ENCODE measurements at places on chromosomes 16 and 17.

DNA sequence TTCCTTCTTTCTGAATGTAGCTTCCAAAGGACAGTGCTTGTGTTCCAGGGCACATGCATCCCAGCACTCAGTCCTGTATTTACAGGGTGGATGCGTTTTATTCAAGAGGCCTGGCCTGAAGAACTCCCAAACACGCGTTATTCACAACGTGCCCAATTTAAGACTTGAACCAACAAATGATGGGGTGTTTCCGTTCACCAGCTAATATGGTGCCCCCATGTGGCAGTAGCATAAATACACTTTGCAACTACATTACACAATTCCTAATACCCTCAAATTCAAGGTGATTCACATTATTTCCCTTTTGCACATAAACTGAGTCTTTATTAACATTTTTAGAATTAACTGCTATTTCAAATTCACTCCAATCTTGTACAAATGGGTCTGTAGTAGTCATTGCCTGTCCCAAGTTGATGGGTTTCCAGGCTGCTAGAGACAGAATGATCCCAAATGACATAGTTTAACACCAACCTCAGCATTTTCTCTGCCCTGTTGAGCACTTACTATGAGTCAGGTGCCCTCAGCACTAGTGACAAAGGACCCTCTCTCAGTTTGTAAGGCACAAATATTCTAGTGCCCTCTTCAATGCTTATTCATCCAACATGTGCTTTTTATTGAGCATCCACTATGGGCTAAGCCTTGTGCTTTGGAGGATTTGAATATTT lies 26.9 kb downstream of the HSD17B2 start:
- peak; percentile 63 for DNase-seq

- DNase-seq, result no peak
These were observed 14.4 kb downstream of the METTL9 start for GRCh38 chr16:21613781-21614180.

GRCh38 chr16:11136600-11136999 lies 119.4 kb downstream of the SOCS1 start:
- DNase-seq, result peak; percentile 97

DNA sequence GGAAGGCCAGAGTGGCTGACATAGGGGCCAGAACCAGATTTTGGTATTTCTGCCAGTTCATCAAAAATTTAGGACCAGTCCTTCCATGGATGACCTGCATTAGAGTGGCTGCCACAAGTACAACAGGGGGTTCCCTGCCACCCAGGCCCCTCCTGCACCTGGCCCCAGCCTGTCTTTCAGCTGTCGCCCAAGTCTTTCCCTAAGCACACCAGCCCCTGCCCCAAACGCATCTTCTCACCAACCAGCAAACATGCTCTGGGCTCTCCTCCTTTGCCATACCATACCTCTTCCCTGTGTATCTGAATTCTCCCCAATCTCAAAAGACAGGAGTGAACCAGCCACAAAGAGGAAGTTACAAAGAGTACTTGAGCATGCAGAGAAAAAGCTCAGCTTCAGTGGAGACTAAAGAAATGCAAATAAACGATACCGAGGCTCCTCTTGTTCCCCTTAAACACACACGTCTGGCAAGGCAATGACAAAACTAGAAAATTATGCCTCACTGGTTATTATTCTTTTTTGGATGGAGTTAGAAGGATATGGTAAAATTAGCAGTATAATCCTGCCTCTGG lies 130.6 kb downstream of the DYNLRB2 start:
- DNase-seq, result no peak

- DNase-seq, result no peak
These were observed 22.4 kb downstream of the LSM12 start for GRCh38 chr17:44044071-44044470.

DNA sequence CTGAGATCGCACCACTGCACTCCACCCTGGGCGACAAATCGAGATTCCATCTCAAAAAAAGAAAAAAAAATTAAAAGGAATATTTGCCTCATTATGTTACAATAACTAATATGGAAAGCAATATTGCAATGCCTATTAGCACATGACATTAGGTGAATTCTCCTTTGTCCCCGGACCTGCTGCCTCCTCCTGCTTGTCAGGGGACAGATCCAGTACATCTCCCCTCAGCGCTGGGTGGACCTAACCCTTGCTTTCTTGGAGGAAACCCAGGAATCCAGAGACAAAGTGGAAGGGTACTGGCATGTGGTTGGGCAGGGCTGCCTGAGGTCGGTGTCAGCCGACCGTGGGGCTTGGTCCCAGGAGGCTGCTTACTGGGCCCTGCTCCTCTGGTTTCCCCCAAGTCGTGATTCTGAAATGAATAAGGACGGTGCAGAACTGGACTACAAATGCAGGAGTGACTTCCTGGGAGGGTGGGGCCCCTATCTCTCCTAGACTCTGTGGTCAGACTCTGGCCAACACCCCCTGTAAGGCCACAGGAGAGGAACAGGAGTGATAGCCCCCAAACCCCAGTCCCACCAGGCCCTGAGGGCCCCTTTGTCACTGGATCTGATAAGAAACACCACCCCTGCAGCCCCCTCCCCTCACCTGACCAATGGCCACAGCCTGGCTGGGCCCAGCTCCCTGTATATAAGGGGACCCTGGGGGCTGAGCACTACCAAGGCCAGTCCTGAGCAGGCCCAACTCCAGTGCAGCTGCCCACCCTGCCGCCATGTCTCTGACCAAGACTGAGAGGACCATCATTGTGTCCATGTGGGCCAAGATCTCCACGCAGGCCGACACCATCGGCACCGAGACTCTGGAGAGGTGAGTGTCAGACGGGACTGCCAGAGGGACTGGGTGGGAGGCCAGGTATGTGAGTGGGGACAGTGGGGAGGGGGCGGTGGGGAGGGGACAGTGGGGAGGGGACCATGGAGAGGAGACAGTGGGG lies at the start of gene HBZ:
Gene HBZ, plus strand, starts transcription at position 504 of the 988 bp plus-strand sequence. Its CDS starts 266 bp downstream, at position 770.
- DNase-seq, result no peak

- DNase-seq, result no peak
These were observed 29.5 kb downstream of the KNOP1 start for GRCh38 chr16:19688396-19689024.

- peak; percentile 17 for DNase-seq
These were observed 14.7 kb downstream of the CDH13 start for GRCh38 chr16:82641336-82641984.

DNA sequence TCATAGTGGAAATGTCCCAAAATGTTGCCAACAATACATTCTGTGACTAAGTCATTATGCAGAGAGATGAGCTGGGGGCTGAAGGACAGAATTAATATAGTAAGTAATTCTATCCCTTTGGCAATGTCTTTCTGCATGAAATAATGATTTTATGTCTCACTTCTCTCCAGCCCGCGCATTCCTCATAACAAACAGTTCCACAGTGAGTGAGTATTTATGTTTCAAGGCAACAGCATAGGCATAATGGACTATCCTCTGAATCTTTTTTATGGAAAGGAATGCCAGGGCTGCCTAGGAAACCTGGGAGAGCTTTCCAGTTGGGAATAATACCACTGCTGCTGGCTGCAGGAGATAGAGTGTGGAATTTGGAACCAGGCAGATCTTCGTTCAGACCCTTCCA lies 477.7 kb downstream of the HS3ST4 start:
- no peak for DNase-seq

- peak; percentile 21 for DNase-seq
These were observed 17.2 kb downstream of the CHCT1 start for GRCh38 chr17:60439501-60439900.

GRCh38 chr16:17318238-17318637 lies 152.5 kb downstream of the XYLT1 start:
- no peak for DNase-seq

DNA sequence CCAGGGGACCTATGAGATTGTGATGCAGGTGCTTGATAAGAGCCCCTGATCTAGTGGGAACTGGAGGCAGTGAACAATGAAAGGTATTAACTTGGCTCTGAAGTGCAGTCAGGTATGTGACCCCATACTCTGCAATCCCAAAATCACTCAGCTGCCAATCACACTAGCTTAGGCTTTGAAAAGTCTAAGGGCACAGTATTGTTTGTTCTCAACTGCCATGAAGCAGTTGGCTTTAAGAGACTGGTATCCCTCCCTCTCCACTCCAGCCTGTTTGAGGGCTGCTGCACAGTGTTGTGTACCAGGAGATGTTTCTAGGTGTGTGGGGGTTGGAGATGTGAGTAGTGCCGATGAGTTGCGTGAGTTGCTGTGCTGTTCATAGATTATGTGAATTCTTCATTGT lies 2.4 kb downstream of the YPEL2 start:
- DNase-seq, result peak; percentile 50

GRCh38 chr17:41722231-41722630 lies 10.1 kb downstream of the GAST start:
- DNase-seq, result no peak

DNA sequence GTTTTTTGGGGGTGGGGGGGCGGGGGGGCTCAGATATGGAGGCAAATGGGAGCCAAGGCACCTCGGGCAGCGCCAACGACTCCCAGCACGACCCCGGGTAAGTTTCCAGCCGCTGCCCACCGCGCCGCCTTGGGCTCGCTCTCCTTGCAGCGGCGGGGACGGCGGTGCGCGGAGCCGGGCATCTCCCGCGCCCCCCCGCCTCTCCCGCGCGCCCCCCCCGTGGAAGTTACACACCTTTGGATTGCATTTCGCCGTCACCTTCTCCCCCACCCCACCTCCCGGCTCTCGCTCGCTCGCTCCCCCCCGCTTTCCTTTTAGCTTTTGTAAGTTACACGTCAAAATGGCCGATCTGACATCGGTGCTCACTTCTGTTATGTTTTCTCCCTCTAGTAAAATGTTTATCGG lies 387 bp downstream of the MSI2 start:
- DNase-seq, result peak; percentile 79

- no peak for DNase-seq
These were observed 226.6 kb upstream of the ASIC2 start for GRCh38 chr17:33519692-33520091.

- peak; percentile 75 for DNase-seq
These were observed 5.4 kb upstream of the CEP295NL start for GRCh38 chr17:78908426-78908825.

DNA sequence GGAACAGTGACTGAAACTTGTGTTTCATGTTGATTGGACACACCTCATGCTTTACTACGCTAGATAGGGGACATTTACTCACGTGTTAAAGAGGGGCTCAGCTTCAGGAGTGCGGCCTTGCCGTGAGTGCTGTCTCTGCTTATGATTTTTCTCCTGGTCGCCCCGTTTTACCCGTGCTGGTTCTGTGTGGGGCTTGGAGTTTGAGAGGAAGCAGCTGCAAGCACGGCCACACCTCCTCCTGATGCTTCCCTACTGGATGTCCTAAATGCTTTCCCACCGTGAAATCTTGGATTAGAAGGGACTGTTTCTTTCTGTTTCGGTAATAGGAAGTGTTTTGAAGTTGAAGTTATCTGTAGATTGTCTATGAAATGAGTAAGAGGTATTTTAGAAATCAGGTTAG lies 54.0 kb upstream of the ZNF750 start:
- DNase-seq, result no peak

GRCh38 chr17:80687839-80688238 lies 143.2 kb downstream of the RPTOR start:
- DNase-seq, result no peak

DNA sequence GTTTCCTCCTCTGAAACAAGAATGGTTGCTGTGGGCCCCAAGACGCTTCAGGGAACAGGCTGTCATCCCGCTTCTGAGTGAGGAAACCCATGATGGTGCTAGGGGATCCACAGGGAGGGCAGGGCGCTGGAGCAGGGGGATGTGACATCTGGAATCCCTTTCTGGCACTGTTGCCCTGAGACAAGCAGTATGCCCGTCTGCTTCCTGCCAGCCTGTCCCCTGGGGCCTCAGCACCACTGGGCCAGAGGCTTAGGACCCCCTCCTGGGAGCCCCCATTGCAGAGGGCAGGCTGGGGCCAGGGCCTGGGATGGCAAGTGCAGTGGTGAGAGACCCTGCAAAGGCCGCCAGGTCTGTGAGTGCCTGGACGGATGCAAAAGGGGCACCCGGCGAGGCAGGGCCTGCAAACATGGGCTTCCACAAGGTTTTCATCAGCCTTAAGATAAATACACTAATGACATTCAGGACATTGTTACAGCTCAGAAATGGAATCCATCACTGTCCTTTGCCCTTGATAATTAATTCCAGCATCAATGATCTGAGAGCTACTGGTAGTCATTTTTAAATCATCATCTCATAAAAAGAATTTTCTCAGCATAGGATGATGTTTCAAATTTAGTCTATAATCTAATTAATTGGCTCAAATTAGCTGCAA lies 51.6 kb downstream of the PRMT7 start:
- no peak for DNase-seq

GRCh38 chr16:74070237-74070636 lies 226.4 kb upstream of the PSMD7 start:
- no peak for DNase-seq

GRCh38 chr16:79899316-79899715 lies 298.8 kb upstream of the MAF start:
- no peak for DNase-seq

DNA sequence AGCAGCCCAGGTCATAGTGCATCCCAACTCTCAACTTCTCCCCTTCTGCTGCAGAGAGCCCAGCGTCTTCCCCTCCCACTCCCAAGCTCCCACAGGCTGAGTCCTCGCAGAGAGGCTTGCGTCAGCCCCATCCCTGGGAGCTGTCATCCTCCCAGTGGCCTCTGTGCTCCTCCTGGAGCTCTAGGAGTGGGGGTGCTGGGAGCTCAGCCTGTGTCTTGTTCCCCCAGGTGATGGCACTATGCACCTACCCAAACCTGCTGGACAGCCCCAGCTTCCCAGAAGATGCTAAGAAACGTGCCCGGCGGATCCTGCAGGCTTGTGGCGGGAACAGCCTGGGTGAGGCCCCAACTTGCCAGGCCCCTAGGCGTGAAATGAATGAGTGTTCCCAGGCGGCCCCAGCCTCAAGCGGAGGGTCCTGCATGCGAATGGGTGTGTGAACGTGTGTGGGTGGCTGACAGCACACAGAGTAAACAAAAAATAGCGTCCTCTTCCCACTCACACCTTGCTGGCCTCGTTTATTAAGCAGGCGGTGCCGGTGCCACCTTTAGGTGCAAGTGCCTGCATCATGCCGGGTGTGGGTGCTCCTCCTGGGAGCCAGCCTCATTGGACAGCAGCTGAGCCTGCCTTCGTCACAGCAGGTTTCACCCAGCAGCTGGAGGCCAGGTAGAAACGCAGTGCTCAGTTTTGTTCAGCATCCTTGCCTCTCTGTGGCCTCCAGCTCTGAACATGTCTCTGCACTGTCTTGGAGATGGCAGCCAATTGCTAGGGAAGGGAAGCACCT lies 16.5 kb downstream of the GPT2 start:
- DNase-seq, result no peak

GRCh38 chr16:21702276-21702675 lies 38.5 kb downstream of the OTOA start:
- no peak for DNase-seq

- no peak for DNase-seq
These were observed 70.1 kb downstream of the CMIP start for GRCh38 chr16:81514568-81515258.

GRCh38 chr16:27233731-27234130 lies 30.4 kb downstream of the KDM8 start:
- no peak for DNase-seq

DNA sequence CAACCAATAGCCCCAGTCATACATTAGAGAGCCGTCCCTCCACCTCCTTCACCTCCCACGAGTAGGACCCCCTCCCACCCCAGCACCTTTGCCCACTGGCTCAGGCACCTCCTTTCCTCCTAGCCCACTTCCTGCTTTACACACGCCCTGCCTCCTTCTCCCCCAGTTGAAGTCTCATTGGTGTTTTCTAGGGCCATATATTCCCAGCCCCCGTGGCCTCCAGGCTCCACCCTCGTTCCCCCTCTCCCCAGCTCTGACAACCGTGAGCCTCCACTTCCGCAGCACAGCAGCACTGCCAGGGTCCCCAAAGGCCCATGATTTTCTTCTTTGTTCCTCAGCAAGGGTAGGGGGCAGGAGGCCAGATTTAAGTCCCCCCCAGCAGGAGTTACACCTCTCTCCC lies 340.3 kb upstream of the TNRC6C start:
- DNase-seq, result no peak

Data from NCI-H69 (cell line).